Activated B cell treated with CpG ODN at 0.5 μM for 24 hours (primary cell): ENCODE measurements at places on chromosomes 5 and 9. TPM values are rescaled to one million over a fixed set of nuclear protein-coding genes. Genes with fewer than 3 reads are reported as not detected.

GRCh38 chr9:3027210-3027609 lies 183.3 kb upstream of the PUM3 start:
- no peaks in the 10 kb centered on the region for H3K36me3 ChIP-seq
- no peak overlapping the region for H3K4me3 ChIP-seq
- H3K27me3 ChIP-seq: no peaks in the 10 kb centered on the region
- H3K27ac ChIP-seq: no peak overlapping the region

DNA sequence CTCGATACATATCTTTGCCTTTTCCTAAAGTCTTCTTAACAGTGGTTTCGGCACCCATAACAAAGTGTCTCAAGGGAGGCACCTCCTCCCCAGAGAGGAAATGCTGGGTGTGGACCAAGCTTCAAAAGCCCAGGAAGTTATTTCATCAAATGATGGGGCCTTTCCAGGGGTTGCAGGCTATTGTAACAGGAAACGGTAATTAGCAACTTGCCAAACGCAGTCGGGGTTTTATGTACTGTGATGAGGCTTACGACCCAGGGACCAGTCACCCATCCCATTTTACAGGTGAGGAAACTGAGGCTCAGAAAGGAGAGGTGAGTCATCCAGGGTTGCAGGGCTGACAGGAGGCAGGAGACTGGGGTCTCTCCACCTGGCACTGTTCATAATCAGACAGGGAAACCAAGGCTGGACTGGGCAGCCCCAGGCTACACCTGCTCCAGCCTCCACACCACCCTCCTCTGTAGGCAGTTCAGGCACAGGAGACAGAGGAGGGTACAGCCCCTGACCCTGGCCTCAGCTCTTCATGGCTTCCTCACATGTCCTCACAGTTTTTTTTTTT lies 30.0 kb upstream of the SUSD3 start:
- peaks cover 69% of the 10 kb centered on the region for H3K36me3 ChIP-seq
- H3K4me3 ChIP-seq: peak overlapping the region; percentile 73
- peak; percentile 36 for DNase-seq
- H3K27ac ChIP-seq: peak overlapping the region; percentile 76

DNA sequence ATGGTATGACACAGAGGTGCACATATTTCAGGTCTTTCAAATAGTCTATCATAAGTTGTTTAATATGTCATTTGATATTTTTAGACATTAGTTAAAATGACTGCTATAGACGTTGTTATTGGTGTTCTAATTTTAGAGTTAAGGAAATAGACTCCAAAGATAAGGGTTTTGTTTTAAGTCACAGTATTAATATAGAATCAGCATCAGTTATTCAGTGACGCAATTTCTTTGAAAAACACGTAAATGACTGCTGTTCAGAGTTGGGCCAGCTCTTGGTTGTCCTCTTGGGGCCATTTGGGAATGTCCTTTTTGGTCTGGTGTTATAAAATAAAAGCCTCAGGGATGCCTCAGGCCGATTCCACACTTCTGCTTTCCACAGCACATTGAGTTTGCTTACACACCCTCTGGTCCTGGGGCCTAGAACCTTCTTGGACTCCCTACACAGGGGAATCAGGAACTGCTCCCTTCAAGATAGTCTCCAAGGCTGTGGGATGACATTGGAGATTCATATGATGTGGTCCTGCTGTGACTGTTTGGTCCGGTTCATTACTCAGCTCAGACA lies 14.3 kb downstream of the OTULIN start:
- H3K4me3 ChIP-seq: peak overlapping the region; percentile 42
- H3K27ac ChIP-seq: peak overlapping the region; percentile 74
- H3K4me1 ChIP-seq: peaks cover 63% of the 10 kb centered on the region
- no peaks in the 10 kb centered on the region for H3K27me3 ChIP-seq
- peaks cover 81% of the 10 kb centered on the region for H3K36me3 ChIP-seq

GRCh38 chr9:126514037-126514821 lies 99.5 kb upstream of the LMX1B start:
- peak; percentile 79 for DNase-seq
- no peak overlapping the region for H3K4me3 ChIP-seq
- H3K27me3 ChIP-seq: peaks cover 48% of the 10 kb centered on the region
- H3K36me3 ChIP-seq: no peaks in the 10 kb centered on the region
- H3K27ac ChIP-seq: no peak overlapping the region
- peaks cover 22% of the 10 kb centered on the region for H3K4me1 ChIP-seq

- H3K36me3 ChIP-seq: no peaks in the 10 kb centered on the region
- H3K27ac ChIP-seq: no peak overlapping the region
- H3K4me1 ChIP-seq: no peaks in the 10 kb centered on the region
- no peak for DNase-seq
These were observed 1968.2 kb upstream of the NUDT12 start for GRCh38 chr5:105530716-105531261.

DNA sequence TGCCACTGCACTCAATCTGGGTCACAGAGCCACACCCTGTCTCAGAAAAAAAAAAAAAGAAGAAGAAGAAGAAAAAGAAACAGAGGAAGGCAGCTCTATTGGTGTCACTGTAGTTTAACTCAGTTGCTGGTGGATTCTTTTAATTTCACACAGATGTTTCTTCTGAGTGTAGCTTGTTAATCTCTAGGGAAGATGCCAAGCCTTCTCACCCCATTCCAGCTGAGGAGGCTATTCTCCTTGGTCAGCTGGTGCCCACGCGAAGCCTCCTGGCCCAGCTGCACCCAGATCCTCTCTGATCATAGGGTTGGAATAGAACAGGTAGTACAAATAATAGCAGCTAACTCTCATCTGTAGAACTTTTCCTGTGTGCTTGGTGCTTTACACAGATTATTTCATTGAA lies 113.8 kb upstream of the SPRY4 start:
- no peak overlapping the region for H3K4me3 ChIP-seq
- peaks cover 9% of the 10 kb centered on the region for H3K4me1 ChIP-seq
- H3K27ac ChIP-seq: no peak overlapping the region
- H3K27me3 ChIP-seq: peaks cover 17% of the 10 kb centered on the region
- DNase-seq: no peak
- H3K36me3 ChIP-seq: no peaks in the 10 kb centered on the region

DNA sequence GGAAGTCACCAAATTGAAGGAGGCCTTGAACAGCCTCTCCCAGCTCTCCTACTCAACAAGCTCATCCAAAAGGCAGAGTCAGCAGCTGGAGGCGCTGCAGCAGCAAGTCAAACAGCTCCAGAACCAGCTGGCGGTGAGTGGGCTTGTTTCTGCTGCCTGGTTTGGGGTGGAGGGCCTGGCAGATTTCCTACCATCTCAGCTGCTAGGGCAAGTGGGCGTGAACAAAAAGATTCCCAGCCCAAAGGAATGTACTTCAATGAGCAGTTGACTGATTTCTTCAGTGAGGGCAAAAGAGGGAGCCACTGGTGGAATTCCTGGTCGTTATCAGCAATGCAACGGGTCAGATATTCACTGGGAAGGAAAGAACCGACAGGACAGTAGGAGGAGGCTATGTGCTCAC lies 12.6 kb upstream of the TTC23L start:
- no peak overlapping the region for H3K27ac ChIP-seq
- H3K4me3 ChIP-seq: no peak overlapping the region
- H3K4me1 ChIP-seq: peaks cover 7% of the 10 kb centered on the region

- H3K4me1 ChIP-seq: no peaks in the 10 kb centered on the region
- no peak overlapping the region for H3K4me3 ChIP-seq
- DNase-seq: no peak
- no peaks in the 10 kb centered on the region for H3K36me3 ChIP-seq
These were observed 53.2 kb upstream of the HMHB1 start for GRCh38 chr5:143758750-143759149.

GRCh38 chr9:132590318-132591182 lies 8.1 kb downstream of the BARHL1 start:
- H3K27ac ChIP-seq: no peak overlapping the region
- peaks cover 18% of the 10 kb centered on the region for H3K4me1 ChIP-seq
- H3K27me3 ChIP-seq: peaks cover 42% of the 10 kb centered on the region
- peaks cover 21% of the 10 kb centered on the region for H3K36me3 ChIP-seq
- no peak overlapping the region for H3K4me3 ChIP-seq

DNA sequence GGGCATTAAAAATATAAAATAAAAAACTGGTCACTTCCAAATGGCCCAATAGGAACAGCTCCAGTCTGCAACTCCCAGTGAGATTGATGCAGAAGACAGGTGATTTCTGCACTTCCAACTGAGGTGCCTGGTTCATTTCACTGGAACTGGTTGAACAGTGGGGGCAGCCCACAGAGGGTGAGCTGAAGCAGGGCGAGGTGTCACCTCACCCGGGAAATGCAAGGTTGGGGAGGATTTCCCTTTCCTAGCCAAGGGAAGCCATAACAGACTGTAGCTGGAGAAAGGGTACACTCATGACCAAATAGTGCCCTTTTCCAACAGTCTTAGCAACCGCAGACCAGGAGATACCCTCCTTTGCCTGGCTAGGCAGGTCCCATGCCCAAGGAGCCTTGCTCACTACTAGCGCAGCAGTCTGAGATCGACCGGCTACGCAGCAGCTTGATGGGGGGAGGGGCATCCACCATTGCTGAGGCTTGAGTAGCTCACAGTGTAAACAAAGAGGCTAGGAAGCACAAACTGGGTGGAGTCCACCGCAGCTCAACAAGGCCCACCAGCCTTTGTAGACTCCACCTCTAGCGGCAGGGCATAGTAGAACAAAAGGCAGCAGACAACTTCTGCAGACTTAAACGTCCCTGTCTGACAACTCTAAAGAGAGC lies 12.7 kb downstream of the RLN1 start:
- no peaks in the 10 kb centered on the region for H3K27me3 ChIP-seq
- peaks cover 23% of the 10 kb centered on the region for H3K36me3 ChIP-seq
- H3K4me3 ChIP-seq: no peak overlapping the region
- H3K4me1 ChIP-seq: no peaks in the 10 kb centered on the region

- peaks cover 15% of the 10 kb centered on the region for H3K36me3 ChIP-seq
- peaks cover 27% of the 10 kb centered on the region for H3K4me1 ChIP-seq
- H3K27me3 ChIP-seq: peaks cover 5% of the 10 kb centered on the region
- no peak for DNase-seq
- H3K27ac ChIP-seq: no peak overlapping the region
- no peak overlapping the region for H3K4me3 ChIP-seq
These were observed 33.9 kb downstream of the GSN start for GRCh38 chr9:121301881-121302286.

DNA sequence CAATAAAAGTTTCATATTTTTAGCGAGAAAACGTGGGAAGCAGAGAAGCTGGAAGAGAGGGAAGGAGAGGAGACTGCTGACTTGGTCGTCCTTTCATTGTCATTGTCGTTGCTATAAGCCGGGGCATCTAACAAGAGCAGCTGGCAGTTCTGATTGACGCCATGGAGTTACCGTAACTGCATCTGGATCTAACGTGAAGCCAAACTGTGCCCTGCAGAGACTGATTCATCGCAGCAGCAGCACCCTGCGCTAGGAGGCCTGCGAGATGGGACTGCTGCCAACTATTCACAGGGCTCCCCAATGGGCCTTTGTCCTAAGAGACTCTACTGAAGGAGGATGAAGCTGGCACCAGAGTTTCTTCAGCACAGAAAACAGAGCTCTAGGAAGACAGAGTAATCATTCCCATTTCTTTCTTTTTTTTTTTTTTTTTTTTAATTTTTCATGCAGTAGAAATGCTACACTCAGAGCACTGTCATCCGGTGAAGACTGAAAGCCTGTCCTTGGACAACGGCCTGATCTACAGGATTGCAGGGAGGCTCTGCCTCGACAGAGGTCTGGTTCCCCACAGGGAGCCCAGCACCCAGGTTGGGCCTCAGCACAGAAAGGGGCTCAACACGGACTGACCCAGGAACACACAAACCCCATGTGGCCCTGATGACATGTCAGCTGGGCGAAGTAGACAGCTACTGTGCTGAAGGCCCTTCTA lies 47.8 kb downstream of the RETREG1 start:
- no peak overlapping the region for H3K4me3 ChIP-seq
- H3K4me1 ChIP-seq: no peaks in the 10 kb centered on the region
- H3K27ac ChIP-seq: no peak overlapping the region
- peaks cover 8% of the 10 kb centered on the region for H3K36me3 ChIP-seq
- DNase-seq: no peak

The PFN3 gene
- total RNA-seq: not detected in 2 replicates

The S1PR3 gene
- total RNA-seq: 0.05 TPM in 1 of 2 replicates, not detected in the other

The HCN1 gene
- total RNA-seq: not detected in 2 replicates

The ARSI gene
- not detected in 2 replicates for total RNA-seq

The ANKHD1 gene
- 166 and 187 TPM in 2 replicates for total RNA-seq
